Chondrocyte (in vitro differentiated cells): ENCODE measurements at places on chromosomes 12 and 14. TPM values are rescaled to one million over a fixed set of nuclear protein-coding genes. Genes with fewer than 3 reads are reported as not detected.

The CD163 gene
- total RNA-seq, result 0.05 TPM in 1 of 3 replicates, not detected in the others

DNA sequence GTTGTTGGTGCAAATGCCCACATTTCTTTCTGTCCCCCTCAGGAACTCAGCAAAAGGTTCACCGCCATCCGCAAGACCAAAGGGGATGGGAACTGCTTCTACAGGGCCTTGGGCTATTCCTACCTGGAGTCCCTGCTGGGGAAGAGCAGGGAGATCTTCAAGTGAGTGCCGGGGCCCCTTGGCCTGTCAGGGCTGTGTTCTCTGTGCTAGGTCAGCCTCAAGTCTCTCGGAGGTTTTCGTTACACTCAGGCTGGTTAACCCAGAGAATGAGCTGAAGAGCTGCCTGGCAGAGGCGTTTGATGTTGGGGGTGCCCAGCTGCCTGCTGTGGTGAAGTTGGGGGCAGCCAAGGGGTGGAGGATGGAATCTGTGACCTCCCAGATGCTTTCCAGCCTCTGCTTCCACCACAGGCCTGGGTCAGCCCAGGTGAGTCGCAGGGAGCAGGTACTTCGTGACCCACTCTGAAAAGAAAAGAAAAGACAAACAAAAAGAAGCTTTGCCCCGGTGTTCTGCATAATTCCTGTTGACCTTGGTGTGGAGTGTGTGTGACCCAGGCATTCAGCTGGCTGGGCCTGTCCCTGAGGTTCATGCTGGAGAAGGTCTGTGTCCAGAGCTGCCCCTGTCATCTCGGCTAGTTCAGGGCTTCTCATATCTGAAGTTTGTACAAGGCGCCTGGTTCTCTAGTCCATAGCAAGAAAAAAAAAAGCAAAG lies 12.9 kb downstream of the OTUB2 start:
- no peaks in the 10 kb centered on the region for H3K4me1 ChIP-seq
- no peak overlapping the region for H3K27ac ChIP-seq
- DNase-seq, result no peak
- H3K27me3 ChIP-seq, result no peaks in the 10 kb centered on the region
- H3K36me3 ChIP-seq, result peaks cover 4% of the 10 kb centered on the region
- no peak overlapping the region for H3K4me3 ChIP-seq

The TM7SF3 gene
- total RNA-seq, result 43.1 to 55.9 TPM (median 43.8 TPM) in 3 replicates

The FAM181A gene
- total RNA-seq, result not detected in 3 replicates

GRCh38 chr12:76311796-76312195 lies 36.4 kb downstream of the BBS10 start:
- H3K27ac ChIP-seq, result peak overlapping the region; percentile 61
- no peaks in the 10 kb centered on the region for H3K27me3 ChIP-seq
- peaks cover 20% of the 10 kb centered on the region for H3K4me1 ChIP-seq
- H3K4me3 ChIP-seq, result no peak overlapping the region
- H3K36me3 ChIP-seq, result no peaks in the 10 kb centered on the region
- no peak for DNase-seq

GRCh38 chr12:100171248-100171647 lies 28.6 kb upstream of the BLTP3B start:
- no peak overlapping the region for H3K4me3 ChIP-seq
- H3K4me1 ChIP-seq, result peaks cover 5% of the 10 kb centered on the region
- peaks cover 2% of the 10 kb centered on the region for H3K27me3 ChIP-seq
- peak overlapping the region; percentile 7 for H3K27ac ChIP-seq
- H3K36me3 ChIP-seq, result no peaks in the 10 kb centered on the region

DNA sequence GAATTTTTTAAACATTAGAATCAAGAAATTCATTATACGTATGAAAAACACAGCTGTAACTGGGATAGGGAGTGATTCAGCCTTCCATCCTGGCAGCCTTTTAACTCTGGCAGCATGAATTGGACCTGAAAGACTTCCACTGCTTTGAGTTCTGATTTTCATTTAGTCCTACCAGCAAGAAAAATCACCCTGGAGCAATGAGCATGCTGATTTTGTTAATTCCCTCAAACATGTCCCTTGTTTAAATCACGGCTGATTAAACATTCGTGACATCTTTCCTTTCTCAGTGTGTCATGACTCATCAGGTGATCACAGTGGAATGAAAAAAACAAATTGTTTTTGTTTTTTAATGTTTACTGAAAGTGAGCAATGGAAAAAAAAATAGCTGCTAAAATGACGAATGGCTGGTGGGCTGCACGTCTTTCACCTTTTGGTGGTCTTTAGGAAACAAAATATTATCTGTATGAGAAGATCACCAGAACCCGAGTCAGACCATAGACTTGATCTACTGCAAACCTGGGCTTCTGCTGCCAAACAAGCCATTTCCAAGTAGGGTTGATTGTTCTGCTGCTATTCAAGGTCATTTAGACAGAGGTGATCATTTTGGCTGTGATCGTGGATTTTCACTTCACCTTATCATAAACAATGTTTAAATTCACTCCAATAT lies 67.0 kb upstream of the CAND1 start:
- H3K27ac ChIP-seq, result no peak overlapping the region
- no peak overlapping the region for H3K4me3 ChIP-seq
- H3K36me3 ChIP-seq, result no peaks in the 10 kb centered on the region
- DNase-seq, result no peak
- peaks cover 27% of the 10 kb centered on the region for H3K27me3 ChIP-seq

GRCh38 chr14:83923842-83924241 lies 1606.1 kb upstream of the FLRT2 start:
- no peaks in the 10 kb centered on the region for H3K36me3 ChIP-seq
- no peak for DNase-seq
- H3K27me3 ChIP-seq, result no peaks in the 10 kb centered on the region
- H3K27ac ChIP-seq, result no peak overlapping the region
- H3K4me1 ChIP-seq, result peaks cover 4% of the 10 kb centered on the region
- H3K4me3 ChIP-seq, result no peak overlapping the region

GRCh38 chr12:14884458-14884878 lies 1.2 kb downstream of the MGP start:
- no peaks in the 10 kb centered on the region for H3K27me3 ChIP-seq
- H3K4me3 ChIP-seq, result peak overlapping the region; percentile 73
- DNase-seq, result no peak
- H3K27ac ChIP-seq, result peak overlapping the region; percentile 90
- peaks cover 34% of the 10 kb centered on the region for H3K4me1 ChIP-seq

GRCh38 chr12:27968972-27969623 lies 3.4 kb downstream of the PTHLH start:
- peak overlapping the region; percentile 84 for H3K4me3 ChIP-seq
- no peak for DNase-seq
- H3K36me3 ChIP-seq, result no peaks in the 10 kb centered on the region
- peaks cover 49% of the 10 kb centered on the region for H3K4me1 ChIP-seq
- H3K27ac ChIP-seq, result no peak overlapping the region
- peaks cover 14% of the 10 kb centered on the region for H3K27me3 ChIP-seq

- H3K4me1 ChIP-seq, result peaks cover 5% of the 10 kb centered on the region
- no peak overlapping the region for H3K4me3 ChIP-seq
- no peaks in the 10 kb centered on the region for H3K36me3 ChIP-seq
- H3K27me3 ChIP-seq, result peaks cover 22% of the 10 kb centered on the region
- H3K27ac ChIP-seq, result no peak overlapping the region
These were observed 85.4 kb upstream of the TMEM260 start for GRCh38 chr14:56494167-56494566.

- H3K27ac ChIP-seq, result no peak overlapping the region
- peaks cover 10% of the 10 kb centered on the region for H3K27me3 ChIP-seq
- H3K36me3 ChIP-seq, result no peaks in the 10 kb centered on the region
- H3K4me3 ChIP-seq, result no peak overlapping the region
- peaks cover 11% of the 10 kb centered on the region for H3K4me1 ChIP-seq
- DNase-seq, result no peak
These were observed 129.9 kb downstream of the KCNA5 start for GRCh38 chr12:5173511-5174011.

- peaks cover 2% of the 10 kb centered on the region for H3K4me1 ChIP-seq
- no peak overlapping the region for H3K4me3 ChIP-seq
- DNase-seq, result no peak
- H3K27ac ChIP-seq, result no peak overlapping the region
- peaks cover 32% of the 10 kb centered on the region for H3K27me3 ChIP-seq
These were observed 14.0 kb upstream of the RIPK3 start for GRCh38 chr14:24353559-24354481.

The GON7 gene
- total RNA-seq, result 5.3 to 11.7 TPM (median 5.7 TPM) in 3 replicates

- peaks cover 14% of the 10 kb centered on the region for H3K27me3 ChIP-seq
- no peak for DNase-seq
- H3K4me1 ChIP-seq, result no peaks in the 10 kb centered on the region
- H3K4me3 ChIP-seq, result no peak overlapping the region
These were observed 539.7 kb downstream of the SNAPC1 start for GRCh38 chr14:62301911-62302310.

DNA sequence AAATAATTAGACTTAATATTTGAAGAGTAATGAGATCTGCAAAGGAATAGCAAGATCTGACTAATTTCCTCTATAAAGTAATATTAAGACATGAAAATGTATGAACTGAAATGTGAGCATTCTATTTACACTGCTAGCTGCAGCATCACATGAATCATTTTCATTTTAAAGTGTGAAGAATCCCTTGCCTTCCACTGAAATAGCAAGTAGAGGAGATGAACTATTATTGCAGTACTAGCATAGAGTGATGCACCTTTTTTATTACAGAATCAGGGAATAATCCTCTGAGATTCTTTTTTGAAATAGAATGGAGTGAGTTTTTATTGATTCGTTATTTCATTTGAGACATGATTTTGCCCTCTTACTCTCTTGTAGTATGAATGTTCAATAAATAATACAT lies 281.9 kb upstream of the NAV3 start:
- no peaks in the 10 kb centered on the region for H3K36me3 ChIP-seq
- no peak overlapping the region for H3K4me3 ChIP-seq
- DNase-seq, result no peak
- no peaks in the 10 kb centered on the region for H3K4me1 ChIP-seq

DNA sequence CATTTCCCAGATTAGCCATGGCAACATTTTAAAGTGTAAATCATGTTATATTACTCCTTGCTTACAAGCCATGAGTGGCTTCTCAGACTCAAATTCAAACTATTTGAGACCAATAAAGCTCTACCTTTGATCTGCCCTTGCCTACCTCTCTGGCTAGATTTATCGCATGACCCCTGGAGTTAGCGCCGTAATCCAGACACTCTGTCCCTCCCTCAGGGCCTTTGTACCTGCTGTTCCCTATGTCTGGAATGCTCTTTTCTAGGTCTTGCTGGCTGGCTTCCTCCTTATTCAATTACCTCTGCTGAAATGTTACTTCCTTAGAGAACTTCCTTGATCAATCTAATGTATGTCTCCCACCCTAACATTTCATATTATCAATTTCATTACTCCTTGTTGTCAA lies 16.3 kb downstream of the SIX4 start:
- peak overlapping the region; percentile 25 for H3K27ac ChIP-seq
- DNase-seq, result no peak
- peaks cover 7% of the 10 kb centered on the region for H3K36me3 ChIP-seq
- H3K4me3 ChIP-seq, result no peak overlapping the region

The ALDH1L2 gene
- total RNA-seq, result 87.2 to 158 TPM (median 153 TPM) in 3 replicates

GRCh38 chr12:30806989-30807694 lies 52.4 kb upstream of the CAPRIN2 start:
- no peak for DNase-seq
- H3K4me3 ChIP-seq, result no peak overlapping the region
- peaks cover 5% of the 10 kb centered on the region for H3K4me1 ChIP-seq
- peaks cover 13% of the 10 kb centered on the region for H3K36me3 ChIP-seq
- no peaks in the 10 kb centered on the region for H3K27me3 ChIP-seq

DNA sequence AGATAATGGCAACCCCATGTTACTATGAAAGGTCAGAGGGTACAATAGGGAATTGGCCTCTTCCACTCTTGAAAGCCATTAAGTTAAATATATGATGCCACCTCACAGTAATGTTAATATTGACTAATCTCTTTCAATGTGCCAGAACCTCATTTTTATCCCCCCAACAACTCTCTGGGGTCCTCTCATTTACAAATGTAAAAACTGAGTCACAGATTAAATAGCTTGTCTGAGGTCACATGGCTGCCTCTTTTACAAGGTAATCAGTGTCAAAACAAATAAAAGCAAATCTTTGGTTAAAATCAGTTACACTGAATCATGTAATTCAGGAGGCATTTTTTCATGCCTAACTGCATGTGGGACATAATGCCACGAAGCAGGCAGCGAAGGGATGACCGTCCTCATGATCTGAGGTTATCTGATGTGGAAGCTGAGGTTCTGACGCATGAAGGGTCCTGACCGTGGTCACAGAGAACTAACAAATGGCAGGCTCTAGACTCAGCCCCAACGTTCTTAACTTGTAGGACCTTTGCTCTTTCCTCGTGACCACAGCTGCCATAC lies 78.5 kb downstream of the PTPN21 start:
- H3K27me3 ChIP-seq, result no peaks in the 10 kb centered on the region
- H3K27ac ChIP-seq, result no peak overlapping the region
- DNase-seq, result no peak

DNA sequence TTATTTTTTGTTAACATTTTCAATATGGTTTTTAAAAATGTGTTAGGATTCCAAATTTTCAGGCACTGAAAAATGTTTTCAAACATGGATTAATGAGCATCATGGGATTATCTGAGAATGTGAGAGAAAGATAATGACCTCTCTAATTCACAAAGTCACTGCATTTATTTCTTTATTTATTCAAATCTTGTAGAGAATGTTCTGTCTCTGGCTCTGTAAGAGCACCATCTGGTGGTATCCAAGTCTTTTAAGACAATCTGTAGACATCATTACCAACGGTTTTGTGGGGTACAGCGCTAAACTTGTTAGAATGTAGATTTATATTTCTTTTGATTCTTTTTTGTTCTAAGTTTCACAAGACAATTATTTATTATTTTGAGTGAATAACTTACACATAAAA lies 956.0 kb upstream of the NOVA1 start:
- no peaks in the 10 kb centered on the region for H3K4me1 ChIP-seq
- H3K4me3 ChIP-seq, result no peak overlapping the region
- H3K27me3 ChIP-seq, result no peaks in the 10 kb centered on the region
- no peak overlapping the region for H3K27ac ChIP-seq

The STAC3 gene
- total RNA-seq, result 1.1 to 2.8 TPM (median 1.3 TPM) in 3 replicates
